CD4-positive, alpha-beta T cell treated with Interleukin-6 at 100 ng/mL for 8 hours (primary cell): ENCODE measurements at places on chromosomes 11 and 22.

DNA sequence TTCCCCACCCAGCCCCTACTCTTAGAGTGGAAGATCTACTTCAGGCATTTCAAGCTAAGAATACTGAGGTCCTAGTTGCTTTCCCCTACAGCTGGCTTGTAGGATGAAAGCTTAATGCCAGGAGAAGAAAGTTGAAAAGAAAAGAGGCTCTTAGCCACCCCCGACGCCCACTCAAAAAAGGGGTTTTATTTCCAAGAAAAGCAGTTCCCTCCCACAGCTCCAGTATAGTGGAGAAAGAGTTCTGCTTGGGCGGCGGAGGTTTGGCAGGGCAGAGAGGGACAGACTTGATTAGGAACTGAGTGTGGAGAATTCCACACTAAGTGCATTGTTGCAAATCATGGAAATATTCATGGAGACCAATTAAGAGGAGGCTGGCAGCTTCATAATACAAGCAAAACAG lies 470.9 kb downstream of the ETS1 start:
- DNase-seq, result no peak

DNA sequence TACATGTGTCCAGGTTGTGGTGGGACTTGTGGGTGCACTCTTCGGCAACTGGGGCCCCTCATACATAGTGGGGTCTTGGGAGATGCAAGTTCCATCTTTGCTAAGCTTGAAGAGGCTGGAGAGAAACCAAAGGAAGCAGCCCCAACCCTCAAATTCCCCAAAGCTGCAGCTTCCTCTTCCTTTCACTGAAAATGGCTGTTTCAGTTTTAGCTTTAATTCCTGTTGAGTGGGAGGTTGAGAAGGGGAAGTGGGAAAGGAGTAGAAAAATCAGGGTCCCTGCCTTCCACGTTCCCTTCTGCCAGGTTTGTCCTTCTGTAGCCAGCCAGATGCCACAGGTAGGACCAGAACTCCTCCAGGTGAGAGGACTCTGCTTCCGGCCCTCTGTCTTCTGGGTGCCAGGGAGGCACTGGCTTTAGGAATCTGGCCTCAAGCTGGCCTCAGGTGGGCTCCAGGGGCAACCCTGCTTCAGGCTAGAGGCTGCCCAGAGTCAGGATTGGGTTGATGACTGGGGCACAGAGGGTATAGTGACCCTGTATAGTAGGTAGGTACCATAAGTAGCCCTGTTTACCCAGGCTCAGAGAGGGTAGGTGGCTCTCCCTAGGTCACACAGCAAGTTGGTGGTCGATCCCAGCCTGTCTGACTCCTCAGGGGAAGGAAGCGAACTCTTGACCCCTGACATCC lies 16.2 kb downstream of the P2RY6 start:
- DNase-seq, result no peak

GRCh38 chr11:68929135-68929534 lies 25.4 kb downstream of the IGHMBP2 start:
- DNase-seq, result no peak

DNA sequence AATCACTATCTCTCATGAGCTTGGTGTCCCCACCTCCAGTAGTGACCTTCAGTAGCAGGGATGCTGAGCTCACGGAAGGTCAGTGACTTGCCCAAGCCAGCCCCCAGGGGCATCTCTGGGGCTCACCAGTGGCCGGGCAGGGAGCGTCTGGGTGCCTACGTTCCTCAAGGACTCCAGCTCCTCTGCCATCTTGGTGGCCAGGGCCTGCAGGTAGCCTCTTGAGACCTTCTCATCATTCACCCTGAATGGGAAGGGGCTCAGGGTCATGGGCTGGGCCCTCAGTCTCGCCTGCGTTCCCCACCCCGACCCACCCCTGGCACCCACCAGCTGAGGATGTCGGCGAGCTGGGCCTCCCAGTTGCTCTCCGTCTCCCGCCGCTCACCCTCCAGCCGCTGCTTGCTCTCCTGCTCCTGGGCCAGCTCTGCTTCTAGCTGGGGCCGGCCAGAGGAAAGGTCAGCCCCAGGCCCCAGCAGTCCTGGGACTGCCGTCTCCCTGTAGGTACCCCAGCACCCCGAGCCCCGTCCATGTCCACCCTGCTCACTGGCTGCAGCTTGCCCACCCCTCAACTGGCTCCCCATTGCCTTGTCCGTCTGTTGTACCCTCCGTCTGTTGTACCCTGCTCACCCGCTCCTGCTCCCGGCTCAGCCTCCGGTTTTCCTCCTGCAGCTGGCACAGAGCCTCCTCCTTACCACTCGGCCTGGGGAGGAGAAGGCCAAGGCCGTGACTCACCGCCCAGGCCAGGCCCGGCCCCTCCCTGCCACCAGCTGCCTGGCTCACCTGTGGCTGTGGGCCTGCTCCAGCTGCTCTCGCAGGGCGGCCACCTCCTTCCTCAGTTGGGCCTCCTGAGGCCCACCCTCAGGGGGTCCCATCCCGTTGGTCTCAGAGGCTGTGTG lies 9.5 kb downstream of the CDC42BPG start:
- DNase-seq, result no peak

DNA sequence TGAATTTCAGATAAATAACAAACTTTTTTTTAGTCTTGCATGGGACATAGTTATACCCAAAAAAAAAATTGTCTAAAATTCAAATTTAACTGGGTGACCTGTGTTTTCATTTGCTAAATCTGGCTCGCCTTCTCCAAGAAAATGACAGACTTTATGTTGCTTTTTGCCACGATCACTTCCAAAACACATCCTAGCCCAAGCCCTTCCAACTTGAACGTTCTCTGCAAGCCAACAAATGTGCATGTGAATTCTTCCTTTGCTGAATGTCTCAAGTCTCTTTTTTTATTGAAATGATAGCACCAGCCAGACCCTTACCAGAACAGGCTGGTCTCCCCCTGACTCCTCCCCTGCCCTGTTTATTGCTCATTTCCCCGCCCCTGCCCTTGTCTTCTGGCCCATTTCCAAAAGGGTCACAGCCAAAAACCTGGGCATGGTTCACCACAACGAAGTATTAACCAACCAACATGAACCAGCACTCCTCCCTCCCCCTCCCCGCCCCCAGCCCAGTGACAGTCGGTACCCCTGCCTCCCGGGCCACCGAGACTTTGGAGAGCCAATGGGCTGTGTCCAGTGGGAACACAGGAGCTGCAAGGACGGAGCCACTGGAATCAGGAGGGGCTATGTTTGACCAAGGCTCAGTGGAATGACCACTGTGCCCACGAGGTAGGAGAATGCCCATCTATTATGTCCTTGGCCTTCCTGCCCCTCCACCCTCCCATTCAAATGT lies 63.2 kb downstream of the BTG4 start:
- no peak for DNase-seq

DNA sequence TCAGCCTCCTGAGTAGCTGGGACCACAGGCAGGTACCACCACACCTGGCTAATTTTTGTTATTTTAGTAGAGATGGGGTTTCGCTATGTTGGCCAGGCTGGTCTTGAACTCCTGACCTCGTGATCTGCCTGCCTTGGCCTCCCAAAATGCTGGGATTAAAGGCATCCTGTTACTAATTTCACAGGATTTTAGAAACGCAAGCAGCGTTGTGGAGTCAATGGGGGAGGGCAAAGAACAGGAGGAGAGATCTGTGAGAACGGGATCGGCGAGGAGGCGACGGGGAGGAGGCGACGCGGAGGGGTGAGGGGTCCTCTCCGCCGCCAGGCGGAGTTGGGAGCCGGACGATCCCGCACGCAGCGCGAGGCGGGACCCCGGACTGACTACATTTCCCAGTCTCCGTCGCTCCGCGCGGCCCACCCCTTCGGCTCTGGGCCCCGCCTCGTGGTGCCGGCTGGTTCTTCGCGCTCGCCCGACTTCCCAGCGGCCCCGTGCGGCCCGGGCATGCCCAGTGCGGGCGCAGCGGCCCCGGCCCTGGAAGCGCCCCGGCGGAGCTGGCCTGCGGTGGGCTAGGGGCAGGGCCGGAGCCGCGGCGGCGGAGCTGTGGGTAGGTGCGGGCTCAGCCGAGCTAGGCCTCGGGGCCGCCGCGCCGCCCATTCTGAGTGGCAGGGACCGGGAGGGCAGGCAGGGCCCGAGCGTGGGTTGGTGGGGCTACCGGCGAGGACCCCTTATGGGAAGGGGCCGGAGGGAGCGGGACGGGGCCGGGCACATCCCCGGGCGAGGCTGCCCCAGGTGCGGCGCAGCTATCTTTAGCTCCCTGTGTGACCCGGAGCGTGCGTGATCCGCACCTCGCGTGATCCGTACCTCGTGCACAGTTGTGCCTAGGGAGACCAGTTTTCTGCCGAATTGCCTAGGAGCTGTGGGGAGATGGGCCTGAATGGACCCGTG lies at the start of gene EI24:
TSS of gene EI24 (plus strand) at position 508 of the 945 bp plus-strand sequence. CDS start 3,051 bp downstream, outside the sequence.
- DNase-seq, result peak; percentile 86

GRCh38 chr11:29159552-29160465 lies 857.0 kb downstream of the KCNA4 start:
- DNase-seq, result no peak

DNA sequence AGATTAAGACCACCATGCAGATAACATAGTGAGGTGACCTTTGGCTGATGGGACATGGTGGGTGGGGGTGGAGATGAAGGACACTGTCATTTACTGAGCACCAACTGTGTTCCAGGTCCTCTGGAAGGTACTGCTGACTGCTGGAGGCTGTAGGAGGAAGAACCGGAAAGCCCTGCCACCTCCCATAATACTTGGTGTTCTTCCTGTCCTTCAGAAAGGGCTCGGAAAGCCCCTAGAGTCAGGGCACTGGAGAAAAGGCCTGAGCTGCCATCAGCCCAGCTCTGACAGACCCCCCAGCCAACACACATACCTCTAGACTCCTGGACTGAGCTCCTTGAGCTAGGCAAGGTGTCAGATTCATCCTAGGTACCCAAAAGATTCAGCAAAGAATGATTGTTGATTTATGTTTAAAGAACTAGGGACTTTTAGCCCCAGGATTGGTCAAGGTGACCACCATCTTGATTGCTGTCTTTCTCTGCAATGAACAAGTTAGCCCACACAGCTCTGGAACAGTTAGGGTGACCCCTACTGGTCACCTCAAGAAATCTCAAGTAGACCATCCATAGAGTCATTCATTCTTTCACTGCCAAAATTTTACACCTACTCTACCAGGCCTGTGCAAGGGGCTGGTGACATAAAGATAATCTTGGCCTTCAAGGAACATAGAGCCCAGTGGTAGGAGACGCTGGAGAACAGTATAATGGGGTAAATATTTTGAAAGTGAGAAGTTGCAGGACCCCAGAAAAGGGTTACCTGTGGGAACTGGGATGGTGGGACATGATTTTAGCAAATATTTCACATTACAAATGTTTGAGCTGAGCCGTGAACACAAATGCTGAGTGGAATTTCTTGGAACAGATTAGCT lies 39.4 kb downstream of the IRAG1 start:
- peak; percentile 56 for DNase-seq

DNA sequence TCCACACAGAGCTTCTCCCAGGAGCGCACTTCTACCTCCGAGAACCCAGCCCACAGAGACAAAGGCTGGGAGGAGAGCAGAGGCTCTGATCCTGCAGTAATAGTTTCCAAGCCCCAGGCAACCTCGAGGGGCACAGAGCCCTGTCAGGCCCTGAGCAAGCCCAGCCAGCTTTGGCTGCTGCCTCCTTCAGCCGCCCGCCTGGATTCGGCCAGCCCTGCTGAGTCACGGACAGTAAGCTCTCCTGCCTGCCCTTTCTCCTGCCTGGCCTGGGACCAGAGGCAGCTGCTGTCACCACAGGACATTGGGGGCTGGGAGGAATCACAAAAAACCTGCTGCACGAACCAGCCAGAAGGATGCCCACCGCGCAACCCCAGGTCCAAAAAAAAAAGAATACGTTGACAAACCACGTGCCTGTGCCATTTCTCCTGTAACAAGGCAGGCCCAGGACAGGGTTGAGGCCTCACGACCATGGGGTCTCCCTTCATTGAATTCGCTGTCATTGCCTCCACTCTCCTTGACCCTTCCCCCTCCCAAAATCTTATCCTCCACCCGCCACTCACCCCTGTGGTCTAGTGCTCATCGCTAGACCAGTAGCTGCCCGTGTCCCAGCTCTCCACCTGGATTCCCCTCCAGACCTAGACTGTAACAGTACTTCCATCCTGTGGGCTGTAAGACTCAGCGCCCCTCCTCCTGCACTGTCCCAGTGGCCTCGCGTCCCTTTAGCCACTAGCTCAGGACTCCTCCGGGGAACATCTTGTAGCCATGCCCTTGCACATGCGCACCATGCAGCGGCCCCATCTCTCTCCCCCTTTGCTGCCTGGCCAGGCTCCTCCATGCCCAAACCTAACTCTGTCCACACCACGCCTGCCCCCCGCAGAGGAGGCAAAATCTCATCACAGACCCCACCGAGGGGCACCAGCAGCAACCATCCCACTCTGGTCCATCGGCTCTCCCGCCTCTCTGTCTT lies 7.4 kb upstream of the SLC22A12 start:
- DNase-seq, result no peak

DNA sequence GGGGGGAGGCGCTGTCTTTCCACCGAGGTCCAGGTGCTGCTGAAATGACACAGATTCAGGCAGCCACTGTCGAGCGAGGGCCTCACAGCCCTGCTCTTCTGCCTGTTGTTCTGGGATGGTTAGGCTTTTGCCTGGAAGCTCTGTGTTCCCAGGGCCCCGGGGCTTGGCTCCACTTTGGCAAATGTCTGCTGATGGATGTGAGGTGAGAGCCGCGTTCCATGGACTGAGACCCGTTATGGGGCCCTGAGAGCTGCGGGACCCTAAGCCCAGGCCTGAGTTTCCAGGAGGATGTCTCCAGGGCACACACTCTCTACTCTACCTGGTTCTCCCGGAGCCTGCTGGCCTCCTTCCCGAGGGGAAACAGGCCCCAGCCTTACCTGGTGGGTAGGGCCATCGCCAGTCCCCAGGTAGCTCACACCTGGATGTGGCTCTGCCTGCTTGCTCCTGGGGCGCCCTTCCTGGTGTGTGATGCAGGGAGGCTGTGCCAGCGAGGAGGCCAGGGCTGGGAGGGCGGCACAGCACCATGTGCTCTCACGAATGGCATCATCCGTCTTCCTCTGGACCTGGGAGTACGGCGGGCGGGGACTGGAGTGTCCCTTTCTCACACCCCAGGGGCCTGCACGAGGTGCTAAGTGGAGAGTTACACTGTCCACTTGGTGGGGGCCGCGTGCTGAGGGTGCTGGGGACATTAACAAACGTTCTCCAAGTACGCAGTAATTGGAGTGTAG lies 435.5 kb downstream of the TBC1D22A start:
- no peak for DNase-seq

DNA sequence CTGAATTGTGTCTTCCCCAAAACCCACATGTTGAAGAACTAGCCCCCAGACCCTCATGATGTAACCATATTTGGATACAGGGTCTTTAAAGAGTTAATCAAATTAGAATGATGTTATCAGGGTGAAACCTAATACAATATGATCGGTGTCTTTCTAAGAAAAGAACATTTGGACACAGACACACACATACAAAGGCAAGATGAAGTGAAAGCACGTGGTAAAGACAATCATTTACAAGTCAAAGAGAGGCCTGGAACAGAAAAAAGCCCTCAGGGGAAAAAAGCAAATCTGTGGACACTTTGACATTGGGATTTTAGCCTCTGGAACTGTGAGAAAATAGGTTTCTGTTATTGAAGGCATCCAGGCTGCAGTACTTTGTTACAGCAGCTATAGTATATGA lies 733.4 kb downstream of the JRKL start:
- DNase-seq, result no peak

- no peak for DNase-seq
Measured at GRCh38 chr11:65487467-65488272, 11.2 kb upstream of the MALAT1 start.

- no peak for DNase-seq
Measured at GRCh38 chr22:41893591-41894375, 21.1 kb downstream of the SHISA8 start.

GRCh38 chr11:69525516-69526452 lies 44.3 kb downstream of the LINC01488 start:
- DNase-seq, result no peak

GRCh38 chr22:46196278-46196677 lies 46.0 kb downstream of the PPARA start:
- no peak for DNase-seq

- no peak for DNase-seq
Measured at GRCh38 chr11:94332814-94333213, 28.4 kb downstream of the IZUMO1R start.

- no peak for DNase-seq
Measured at GRCh38 chr11:82321206-82321605, 412.5 kb downstream of the FAM181B start.
